Lower lobe of right lung (tissue), 2 donors: ENCODE measurements at places on chromosomes 4 and X. TPM values are rescaled to one million over a fixed set of nuclear protein-coding genes. Genes with fewer than 3 reads are reported as not detected.

- DNase-seq, result no peak
Measured at GRCh38 chr4:176099314-176099713, 33.7 kb downstream of the WDR17 start.

DNA sequence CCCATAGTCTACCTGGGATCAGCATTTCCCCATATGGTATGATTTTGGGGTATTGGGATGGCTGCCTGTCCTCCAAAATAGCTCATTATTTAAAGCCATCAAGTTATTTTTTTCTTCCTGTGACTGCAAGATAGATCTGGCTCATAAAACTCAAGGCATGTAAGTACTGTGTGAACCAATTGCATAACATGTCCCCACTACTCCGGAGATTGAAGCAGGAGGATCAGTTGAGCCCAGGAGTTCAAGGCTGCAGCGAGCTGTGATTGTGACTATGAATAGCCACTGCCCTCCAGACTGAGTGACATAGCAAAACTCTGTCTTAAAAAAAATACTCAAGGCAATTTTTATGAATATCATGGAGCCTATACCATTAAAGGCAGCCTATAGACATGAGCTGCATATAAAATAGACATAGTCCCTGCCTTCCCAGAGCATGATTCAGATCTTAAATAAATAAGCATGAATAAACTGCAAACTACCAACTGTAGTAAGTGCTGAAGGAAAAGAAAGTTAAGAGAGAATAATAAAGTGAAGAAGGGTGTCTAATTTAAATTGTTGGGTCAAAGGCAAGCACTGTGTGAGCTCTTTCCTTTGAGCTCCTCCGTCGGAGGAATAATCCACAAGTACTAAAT is 16.9 kb upstream of the MMAA start:
- DNase-seq, result no peak

The DOK7 gene
- 4.0 TPM for total RNA-seq

The GRID2 gene
- not detected for total RNA-seq

The ZNF595 gene
- total RNA-seq, result 14.6 TPM

DNA sequence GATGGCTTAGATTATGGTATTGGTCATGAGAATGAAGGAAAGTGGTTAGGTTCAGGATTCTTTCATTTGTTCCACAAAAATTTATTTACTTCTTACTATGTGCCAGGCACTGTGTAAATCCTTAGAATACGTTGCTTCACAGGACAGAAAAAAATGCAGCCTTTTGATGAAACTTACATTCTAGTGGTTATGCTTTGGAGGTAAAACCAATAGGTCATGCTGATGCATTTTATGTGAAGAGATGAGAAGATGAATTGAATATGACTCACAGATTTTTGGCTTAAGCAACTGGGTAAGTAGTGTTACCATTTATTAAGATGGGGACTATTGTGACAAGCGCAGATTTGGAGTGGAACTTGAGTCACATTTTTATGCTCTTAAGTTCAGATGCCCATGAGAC is 165.3 kb downstream of the GLRA2 start:
- no peak for DNase-seq

DNA sequence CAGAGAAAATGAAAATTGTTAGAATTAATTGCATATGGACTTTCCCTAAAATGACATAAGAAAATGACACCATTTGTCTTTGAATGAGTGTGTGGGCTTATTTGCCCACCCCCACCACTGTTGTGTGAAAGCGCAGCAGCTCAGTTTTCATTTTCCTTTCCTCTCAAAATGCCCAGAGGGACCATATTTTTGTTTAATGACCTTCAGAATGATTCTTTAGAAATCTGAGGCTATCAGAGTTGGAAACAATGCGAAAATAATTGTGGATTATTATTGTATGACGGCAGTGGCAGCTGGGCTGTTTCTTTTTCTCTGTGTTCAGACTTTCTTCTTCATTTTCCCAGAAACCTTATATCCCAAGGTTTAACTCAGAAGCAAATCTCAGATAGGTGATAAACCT is 44.6 kb upstream of the TEX13A start:
- DNase-seq, result no peak
